ENCODE measurements at places on chromosomes 11 and 22.

- no peak for DNase-seq
Observed at GRCh38 chr22:21995660-21996059, 13.1 kb upstream of the TOP3B start.

DNA sequence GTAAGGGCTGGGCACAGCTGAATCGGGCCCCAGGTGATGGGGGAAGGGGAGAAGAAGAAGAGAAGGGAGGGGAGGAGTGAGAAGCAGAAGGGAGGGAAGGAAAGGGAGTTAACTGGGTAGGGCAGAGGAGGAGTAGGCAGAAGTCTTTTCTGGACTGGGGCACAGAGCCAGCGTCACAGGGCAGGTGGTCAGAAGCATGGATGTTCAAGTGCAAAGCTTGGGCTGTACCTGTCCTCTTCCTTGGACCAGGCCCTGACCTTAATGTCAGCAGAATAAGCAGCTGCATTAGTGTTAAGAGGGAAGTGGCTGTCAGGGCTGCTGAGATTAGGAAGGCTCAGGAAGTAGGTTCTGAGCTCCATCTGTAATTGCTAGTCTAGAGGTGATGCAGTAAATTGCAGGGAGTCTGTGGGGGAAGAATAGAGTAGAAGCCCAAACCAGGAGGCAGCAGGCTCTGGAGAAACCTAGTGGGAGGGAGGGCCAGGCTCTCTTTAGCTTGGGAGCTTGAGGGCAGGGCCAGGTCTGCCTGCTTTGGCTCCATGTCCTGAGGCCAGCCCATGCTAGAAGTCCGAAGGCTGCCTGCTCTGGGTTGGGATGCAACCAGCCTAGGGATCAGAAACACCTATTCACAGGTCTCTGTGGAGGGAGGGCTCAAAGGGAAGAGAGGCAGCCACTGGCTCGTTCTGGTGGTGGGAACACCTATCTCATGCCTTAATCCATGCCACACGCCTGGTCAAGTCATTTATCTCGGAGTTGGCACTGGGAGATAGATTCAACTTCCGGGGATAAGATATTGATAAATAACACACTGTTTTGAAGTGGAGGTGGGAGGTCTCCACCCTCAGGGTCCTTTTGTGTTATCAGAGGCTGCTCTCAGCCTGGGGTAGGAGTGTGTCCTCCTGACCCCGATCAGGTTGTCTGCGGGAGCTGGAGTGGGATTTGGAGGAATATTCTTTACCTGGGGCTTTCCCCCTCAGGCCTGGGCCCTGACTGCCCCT is 1.7 kb upstream of the UCP3 start:
- no peak for DNase-seq

GRCh38 chr11:2878782-2879181 is 6.8 kb downstream of the CDKN1C start:
- DNase-seq, result no peak

- no peak for DNase-seq
Observed at GRCh38 chr11:72897506-72897905, 83.3 kb downstream of the ATG16L2 start.

GRCh38 chr22:35140879-35141745 is 75.2 kb downstream of the ISX start:
- DNase-seq, result no peak

DNA sequence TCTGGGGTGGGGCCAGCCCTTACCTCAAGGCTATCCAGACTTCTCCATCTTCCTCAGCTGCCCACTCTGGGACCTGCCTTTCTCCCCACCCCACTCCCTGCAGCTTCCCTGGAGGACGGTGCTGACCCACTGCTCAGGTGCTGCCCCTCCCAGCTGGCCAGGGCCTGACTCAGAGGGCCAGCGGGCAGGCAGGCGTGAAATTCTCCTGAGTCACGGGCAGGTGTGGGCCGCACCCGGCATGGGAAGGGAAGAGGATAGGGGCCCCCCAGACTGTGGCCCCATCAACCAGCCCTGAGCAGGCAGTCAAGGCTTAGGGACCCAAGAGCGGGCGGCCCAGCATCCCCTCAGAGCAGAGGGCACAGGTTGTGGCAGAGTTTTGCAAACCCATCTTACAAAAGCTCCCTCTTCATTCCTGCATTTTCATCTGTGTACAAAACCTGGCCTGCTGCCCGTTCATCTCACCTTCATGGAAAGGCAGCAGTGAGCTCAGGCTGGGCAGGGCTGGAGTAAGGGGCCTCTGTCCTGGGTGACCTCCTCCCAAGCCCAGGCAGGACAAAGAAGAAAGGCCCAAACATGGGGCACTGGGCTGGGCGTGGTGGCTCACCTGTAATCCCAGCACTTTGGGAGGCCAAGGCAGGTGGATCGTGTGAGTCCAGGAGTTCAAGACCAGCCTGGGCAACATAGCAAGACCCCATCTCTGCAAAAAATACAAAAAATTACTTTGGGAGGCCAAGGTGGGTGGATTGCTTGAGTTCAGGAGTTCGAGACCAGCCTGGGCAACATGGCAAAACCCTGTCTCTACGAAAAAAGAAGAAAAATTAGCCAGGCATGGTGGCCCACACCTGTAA is 6.1 kb downstream of the RHOD start:
- no peak for DNase-seq

DNA sequence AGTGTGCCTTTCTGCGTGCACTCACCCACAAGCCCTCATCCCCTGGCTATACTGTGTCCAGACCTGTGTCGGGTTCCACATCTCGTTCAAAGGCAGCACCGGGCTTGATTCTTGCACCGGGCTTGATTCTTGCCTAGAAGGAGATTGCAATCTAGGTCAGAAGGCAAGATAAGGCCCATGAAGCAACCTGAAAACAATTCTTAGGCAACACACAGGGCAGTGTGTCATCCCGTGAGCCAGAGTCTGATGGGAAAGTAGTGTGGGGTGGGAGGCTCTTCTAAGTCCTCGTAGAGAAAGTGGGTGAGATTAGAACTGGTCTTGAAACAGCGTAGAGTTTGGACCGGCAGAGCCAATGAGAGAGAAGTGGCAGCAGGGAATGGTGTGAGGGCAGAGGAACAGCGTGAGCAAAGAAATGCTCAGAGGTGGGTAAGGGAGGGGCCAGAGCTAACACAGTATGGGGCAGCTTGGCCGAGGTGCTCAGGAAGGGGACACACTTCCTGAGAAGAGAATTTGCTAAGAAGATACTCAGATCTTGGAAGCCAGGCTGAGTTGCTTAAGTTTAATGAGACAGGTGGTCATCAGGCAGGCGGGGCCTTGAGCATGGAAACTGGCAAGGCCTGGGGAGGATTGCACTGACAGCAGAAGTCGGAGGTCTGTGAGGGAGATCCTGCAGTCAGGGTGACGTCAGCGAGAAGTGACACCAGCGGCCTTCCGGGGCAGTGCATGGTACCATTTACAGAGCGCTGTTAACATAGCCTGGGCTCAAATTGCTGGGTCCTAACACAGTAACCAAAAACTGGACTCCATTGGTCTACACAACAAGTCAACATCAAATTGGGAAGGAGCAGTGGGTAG is 40.7 kb upstream of the DKK3 start:
- DNase-seq, result no peak

Measured in stimulated activated CD8-positive, alpha-beta memory T cell treated with anti-CD3 and anti-CD28 coated beads, Interleukin-4, amount 100 ng/mL, for 4 hours (primary cell).